ENCODE measurements at places on chromosomes 2 and 18.

GRCh38 chr2:102358496-102358895, 2.9 kb downstream of the IL18R1 start:
- DNase-seq: peak; percentile 5

- no peak for DNase-seq
Measured at GRCh38 chr2:136013955-136014354, 28.5 kb upstream of the DARS1 start.

DNA sequence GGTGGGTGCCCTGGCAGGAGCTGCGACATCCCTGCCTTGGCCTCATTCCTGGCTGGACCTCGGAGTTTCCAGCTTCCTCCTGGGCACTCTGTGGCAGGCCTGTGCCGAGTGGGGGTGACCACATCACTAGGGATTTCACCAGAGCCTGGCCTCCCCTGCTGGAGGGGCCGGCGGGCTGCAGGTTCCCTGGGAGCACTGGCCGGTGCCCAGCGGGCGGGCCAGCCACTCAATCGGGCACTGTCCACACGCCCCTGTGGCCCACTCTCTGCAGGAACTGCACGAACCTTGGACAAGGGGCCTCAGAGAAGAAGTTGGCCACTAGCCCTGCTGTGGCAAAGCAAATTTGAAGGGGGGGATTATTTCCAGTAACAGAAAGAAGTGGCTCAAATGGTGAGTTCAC, 110.7 kb upstream of the APCDD1 start:
- no peak for DNase-seq

DNA sequence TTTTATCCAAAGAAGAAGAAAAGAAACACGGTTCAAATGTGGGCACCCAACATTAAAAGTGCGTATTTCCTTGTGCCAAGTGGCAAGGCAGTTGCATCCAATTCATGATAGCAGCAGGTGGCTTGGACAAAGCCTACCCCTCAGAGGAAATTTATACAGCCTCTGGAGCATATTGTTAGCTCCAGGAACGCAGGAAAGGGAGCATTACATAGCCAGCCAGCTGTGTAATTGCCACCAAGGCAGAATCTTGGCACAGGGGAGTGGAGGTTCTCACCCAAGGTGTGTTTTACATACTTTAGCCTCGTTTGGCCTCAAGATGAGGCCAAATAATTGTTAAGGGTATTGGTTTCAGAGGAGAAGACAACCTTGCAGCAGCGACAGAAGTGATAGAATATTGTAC, 526.9 kb downstream of the TMEM182 start:
- DNase-seq: no peak

DNA sequence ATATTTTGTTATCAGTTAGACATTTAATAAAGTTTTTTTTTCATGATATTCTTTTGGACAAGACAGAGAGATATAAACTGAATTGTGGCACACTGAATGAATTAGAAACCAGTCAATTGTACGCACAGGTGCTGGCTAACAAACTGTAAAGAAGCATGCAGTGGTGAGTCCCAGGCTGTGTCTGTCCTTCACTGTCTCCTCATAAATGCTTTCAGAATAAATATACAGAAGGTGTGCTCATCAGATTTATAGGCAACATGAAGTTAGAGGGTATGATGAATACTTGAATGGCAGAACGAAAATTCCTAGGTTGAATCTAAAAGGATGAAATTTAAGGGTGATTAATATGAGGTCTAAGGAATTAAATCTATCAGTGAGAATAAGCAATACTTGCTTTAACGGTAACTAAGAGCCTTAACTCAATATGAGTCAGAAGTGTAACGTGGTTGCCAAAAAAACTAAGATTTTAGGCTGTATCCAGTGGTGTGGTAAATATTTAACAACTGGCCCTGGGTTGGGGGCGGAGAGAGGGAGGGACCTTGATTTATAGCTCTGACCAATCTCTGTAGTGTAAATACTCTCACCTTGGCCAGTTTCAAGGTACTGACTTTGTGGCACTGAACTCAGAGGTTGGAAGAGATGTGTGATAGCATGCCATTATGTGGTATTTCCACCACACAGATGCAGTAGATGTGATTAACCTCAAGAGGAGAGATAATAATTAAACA, 41.9 kb upstream of the AAK1 start:
- DNase-seq: no peak

DNA sequence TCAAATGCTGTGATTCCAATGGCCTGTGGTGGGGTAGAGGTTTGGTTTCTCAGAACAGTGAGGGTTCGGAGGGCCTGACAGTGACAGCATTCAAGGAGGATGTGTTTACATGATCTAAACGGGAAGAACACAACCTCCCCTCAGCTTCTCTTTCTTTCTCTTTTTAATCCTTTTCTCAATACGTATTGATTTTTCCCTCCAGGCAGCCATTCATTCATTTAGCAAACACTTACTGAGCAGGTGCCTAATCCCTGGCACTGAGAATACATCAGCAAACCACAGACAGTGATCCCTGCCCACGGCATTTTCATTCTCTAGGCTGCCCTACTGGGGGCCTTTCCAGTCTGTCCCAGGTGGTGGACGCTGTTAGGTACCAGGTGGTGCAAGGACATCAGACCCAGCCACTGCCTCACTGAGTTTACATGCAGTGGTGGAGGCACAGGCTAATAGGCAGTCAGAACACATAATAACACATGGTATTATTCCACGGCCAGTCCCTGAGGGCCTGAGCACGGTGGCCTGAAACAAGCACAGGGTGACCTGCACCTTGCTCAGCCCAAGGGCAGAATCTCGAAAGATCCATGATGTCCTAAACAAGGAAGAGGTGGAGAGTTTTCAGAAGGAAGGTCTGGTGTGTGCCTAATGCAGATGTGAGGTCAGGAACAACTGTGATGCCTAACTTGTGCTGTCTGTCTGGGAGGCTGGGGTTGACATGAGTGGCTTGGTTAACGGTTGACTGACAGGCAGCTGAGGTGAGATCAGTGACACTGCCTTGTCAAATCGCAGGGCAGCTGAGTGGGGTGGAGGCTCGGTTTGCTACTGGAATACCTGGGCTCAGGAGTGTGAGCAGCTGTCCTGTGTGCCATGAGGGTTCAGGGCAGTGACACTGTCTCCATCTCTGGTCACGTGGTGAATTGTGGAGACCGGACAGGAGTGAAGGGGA, 785.5 kb upstream of the HS6ST1 start:
- DNase-seq: no peak

DNA sequence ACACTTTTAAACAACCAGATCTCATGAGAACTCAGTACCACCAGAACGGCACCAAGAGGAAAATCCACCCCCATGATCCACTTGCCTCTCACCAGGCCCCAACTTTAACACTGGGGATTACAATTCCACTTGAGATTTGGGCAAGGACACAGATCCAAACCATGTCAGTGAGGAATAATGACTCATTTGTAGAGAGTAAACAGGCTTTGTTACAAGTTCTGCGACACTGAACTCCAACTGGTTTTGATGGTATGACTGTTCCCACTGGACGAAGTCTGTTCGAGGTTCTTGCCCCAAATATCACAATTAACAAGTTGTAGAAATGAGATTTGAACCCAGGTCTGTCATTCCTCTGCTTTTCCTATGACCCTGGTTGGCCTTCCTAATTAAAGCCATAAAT, 718.1 kb upstream of the ID2 start:
- DNase-seq: no peak

DNA sequence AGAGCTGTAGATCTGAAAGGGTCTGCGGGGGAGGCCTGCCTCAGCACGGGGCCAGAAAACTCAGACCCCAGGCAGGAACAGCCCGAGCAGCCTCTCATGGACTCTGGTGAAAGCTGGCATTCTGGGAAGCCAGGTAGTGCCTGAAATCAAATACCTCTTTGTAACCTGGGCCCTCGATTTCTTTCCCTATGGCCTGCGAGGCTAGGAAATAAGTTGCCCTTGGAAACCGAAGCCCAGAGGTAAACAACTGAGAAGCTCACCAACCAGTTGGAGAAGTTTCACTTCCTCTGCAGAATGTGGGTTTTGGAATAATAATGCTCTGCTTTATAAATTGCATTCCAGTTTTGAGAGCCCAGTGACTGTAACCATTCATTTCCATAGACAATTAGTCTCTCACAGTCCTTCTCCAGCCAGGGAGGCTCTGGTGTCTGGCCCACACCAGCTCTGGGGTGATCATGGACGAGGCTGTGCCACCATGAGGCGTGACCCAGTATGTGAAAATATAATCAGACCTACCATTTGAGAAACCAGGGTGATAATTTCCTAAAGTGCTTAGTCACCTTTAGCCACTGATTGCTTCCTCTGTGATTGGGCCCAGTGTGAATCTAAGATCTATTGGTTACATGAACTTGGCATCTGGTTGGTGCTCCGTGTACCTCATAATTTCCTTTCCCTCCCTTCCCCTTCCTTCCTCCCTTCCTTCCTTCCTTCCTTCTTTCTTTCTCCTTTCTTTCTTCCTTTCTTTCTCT, 133.1 kb upstream of the PELI1 start:
- no peak for DNase-seq

- no peak for DNase-seq
Measured at GRCh38 chr2:46065152-46065551, 232.1 kb upstream of the EPAS1 start.

DNA sequence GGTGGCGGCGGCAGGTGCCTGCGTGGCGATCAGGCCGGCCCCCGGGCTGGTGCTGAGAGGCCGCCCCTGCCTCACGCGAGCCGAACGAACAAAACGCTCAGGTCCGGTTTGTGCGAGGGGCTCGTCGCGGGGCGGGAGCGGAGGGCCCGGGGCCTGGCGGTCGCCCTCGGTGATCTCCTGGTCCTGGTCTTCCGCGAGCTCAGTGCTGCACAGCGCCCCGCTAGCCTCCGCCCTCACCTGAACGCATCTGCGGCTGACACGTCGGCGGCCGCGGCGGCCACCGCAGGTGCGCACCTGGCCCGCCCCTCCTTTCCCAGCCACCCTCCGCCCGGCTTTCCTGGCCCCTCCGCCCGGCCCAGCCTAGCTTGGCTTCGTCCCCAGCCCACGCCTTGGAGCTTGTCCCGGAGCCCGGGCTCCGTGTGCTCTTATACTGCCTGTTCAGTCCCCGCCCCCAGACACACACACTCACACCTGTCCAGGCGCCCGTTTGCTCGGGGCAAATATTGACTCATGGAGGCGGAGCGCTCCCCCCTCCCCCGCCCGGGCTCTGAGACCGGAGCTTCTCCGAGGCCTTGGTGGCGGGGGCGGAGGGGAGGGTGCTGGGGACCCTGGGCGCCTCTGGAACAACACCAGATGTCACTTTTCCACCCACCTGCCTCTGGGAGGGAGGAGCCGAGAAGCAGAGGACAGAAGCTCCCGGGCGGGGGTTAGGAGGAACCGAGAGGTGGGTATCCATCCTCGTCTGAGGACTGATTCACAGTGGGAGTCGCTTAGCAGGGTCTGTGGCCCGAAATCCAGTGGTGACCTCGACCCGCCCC, 8.6 kb upstream of the CRYBA2 start:
- DNase-seq: no peak

DNA sequence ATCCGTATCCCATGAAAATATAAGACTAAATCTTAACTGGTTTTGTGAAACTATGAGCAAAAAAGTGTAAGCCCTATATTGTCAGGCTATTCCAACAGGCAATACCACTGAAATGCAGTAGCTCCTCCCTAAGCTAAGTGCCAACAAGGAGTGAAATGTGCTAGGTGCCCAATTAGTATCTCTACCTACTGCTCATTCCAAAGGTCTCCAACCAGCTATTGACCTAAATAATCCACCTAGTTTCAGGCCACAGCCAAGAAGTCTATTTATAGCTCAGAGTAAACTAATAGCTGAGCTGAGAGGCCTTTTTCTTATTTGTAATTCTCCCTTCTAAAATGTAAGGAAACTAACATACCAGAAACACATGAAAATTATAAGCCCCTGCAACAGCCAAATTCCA, 482.2 kb downstream of the DCC start:
- no peak for DNase-seq

- no peak for DNase-seq
Measured at GRCh38 chr2:118477111-118477862, 370.2 kb downstream of the EN1 start.

GRCh38 chr2:114261366-114261765, 181.1 kb upstream of the DPP10 start:
- no peak for DNase-seq

DNA sequence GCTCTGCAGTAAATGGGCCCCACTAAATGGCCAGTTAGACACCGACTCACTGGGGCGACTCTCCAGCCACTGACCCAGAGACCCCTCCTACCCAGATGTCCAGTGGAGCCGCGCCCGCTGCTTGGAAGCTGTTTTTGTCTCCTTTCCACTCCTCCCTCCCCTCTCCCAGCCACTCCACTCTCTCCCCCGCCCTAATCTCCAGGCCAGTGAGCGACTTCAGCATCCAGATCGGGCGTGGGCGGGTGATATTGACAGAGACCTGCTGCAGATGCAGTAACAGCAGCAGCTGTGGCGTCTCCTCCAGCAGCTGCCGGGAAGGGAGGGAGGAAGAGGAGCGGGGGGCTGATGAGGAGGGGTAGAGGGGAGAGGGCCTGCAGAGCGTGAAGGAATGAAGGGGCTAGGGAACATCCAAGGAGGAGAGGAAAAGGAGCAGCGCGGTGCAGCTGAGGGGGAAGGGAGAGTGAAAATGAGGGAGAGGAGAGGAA, at the start of gene SCN7A:
Gene SCN7A (minus strand): TSS at position 110 of the 485 bp plus-strand sequence. CDS start 16,553 bp downstream, outside the sequence.
- DNase-seq: no peak

GRCh38 chr18:59022167-59022945, 117.3 kb upstream of the SEC11C start:
- DNase-seq: no peak

DNA sequence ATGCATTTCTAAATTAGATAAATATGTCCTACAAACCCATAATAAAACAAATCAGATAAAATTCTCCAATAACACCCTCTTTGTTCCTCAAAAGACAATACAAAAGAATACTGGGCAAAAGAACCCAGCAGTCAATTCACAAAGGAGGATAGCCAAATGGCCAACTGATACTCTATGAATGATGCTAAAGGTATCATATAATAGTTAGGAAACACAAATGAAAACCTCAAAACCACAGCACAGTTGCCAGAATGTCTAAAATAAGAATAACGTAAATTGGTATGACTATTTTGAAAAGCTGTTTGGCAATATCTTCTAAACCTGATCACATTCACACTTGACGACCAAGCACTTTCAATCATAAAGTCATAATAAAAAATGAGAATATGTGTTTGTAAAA, 315.4 kb downstream of the CDH7 start:
- no peak for DNase-seq

- DNase-seq: no peak
Measured at GRCh38 chr2:81194581-81194980, 890.0 kb upstream of the LRRTM1 start.

- peak; percentile 63 for DNase-seq
Measured at GRCh38 chr2:43482961-43483360, 112.9 kb downstream of the THADA start.

DNA sequence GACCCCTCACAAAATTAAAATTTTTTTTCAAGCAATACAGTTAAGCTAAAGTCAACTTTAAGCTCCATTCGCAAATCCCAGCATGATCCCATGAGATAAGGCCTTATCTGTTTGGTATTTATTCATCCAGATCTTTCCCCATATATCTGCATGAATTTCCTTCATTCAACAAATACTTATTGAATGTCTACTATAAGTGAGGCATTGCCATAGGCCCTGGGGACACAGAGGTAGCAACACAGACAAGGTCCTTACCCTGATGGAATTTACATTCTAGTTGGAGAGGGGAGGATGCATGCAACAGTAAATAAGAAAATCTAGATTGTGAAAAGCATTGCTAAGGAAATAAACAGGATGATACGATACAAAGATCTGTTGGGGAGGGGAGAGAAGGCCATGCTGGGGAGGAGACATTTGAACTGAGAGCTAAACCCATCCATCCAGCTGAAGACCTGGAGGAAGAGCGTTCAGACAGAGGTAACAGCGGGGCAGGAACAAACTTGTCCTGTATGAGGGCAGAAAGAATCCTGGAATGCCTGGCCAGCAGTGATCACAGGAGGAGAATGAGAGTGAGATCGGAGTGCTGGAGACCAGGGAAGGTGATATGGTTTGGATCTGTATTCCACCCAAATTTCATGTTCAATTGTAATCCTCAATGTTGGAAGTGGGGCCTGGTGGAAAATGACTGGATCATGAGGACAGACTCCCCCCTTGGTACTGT, 71.6 kb downstream of the SDC1 start:
- no peak for DNase-seq

Data from T-helper 2 cell (primary cell).